ENCODE measurements at places on chromosomes 7 and 10.

GRCh38 chr10:24685958-24686540 is 37.6 kb downstream of the ARHGAP21 start:
- peak; percentile 88 for DNase-seq

- DNase-seq = no peak
Observed at GRCh38 chr10:9097206-9097990, 1042.9 kb downstream of the GATA3 start.

DNA sequence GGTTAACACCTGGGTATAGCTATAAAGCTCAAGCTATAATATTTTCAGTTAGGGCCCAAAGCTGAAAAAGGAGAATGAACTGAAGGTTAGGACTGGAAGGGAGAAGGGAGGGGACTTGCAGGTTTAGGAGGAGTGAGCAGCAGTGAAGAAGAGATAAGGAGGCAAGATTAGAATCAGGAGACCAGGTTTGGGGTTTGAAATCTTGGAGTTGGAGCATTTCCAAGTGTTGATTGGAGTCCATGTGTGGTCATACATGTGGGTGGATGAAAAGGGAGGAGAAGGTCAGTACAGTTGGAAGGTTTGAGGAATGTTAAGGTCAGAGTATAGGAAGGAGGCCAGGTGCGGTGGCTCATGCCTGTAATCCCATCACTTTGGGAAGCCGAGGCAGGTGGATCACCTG is 8.6 kb upstream of the ANLN start:
- no peak for DNase-seq

DNA sequence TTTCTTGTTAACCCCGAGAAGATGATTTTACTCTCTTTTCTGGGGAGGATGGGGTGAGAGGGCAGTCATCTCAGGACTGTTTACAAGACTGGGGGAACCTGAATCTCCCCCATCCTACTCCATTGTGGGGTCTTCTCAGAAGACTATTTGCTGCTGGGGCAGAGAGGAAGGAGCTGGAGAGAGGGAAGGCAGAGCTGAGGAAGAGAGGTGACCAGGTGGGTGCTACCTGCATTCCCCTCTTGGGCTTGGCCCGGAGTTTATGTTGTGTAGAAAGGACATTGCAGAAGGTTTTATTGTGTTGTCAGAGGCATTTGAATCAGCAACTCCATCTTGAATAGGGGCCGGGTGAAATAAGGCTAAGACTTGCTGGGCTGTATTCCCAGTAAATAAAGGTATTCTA is 247.1 kb upstream of the GALNT17 start:
- DNase-seq = no peak

DNA sequence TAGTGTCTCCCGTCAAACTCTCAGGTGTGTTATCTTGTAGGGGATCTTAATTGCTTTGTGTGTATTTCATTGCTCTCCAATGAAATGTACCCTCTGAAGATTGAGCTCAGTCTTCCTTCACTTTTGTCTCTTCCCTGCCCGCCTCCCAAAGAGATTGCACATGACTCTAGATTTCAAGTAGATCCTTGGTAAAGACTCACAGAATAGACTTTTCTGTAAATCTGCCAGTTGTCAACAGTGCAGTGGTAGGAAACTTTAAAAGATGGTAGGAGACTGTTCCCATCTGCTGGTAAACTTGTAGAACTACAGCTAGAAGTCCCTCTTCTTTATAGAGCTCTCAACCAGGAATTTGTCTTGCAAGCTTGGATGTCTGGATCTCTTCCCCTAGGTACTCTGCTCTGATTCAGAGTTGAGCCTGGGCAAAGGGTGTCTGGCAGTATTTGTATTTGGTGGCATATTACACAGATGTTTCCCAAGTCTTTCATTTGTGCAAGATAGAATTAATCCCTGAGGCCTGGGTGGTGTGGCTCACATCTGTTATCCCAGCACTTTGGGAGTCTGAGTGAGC is 9.6 kb downstream of the CCL26 start:
- DNase-seq = peak; percentile 77

GRCh38 chr7:30842542-30843451 is 68.9 kb upstream of the AQP1 start:
- no peak for DNase-seq

- no peak for DNase-seq
Observed at GRCh38 chr7:154854836-154855235, 148.1 kb downstream of the PAXIP1 start.

- no peak for DNase-seq
Observed at GRCh38 chr10:130215151-130215930, 79.2 kb downstream of the GLRX3 start.

DNA sequence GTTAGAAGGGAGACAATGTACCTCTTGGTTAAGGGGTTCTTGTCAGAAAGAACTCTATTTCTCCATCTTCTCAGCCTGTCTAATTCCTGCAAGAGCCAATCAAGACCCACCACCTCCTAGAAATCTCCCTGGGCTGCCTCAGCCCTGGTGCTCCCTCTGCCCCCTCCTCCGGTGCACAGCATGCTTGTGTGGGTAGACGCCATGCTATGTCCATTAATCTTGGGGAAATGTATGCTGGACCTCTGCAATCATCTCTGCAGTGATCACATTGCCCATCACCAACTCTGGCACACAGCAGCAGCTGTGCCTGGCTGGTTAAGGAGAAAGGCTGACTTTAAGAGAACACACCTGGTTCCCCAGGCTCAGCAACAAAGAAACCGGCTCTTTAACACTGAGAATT is 37.3 kb downstream of the SH3PXD2A start:
- no peak for DNase-seq

DNA sequence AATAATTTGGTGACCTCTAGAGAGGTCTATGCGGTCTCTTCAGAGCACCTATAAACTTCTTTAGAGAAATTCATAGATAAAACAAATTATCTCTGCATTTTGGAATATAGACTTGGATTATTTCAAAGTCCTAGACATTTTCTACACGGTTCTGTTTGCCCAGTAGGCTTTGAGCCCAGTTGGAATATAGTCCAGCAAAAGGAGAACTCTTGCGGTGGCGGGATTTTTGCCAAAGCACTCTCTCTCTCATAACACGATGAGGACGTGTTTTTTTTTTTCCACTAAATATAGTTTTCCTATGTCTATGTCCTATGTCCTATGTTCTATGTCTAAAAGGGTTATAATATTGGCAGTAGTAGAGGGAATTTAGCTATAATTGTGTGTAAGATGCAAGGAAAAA is 164.9 kb upstream of the AGR3 start:
- no peak for DNase-seq

DNA sequence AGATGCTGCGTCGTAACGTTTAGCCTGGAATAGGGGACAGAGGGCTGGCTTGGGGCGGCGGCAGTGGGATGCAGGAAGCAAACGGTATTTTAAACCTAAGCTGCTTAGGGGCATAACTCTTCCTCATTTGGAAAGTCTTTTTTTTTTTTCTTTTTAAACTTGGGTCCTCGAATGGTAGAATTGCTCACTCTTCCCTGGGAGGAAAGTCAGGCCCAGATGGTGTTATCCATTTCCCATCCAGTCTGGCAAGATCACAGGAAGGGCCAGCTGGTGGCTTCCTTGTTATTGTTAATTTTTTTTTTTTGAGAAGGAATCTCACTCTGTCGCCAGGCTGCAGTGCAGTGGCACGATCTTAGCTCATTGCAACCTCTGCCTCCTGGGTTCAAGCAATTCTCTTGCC is 56.6 kb downstream of the TMEM209 start:
- DNase-seq = peak; percentile 46
